ENCODE measurements at places on chromosomes 7 and 10.

- no peak for DNase-seq
Observed at GRCh38 chr10:125024497-125025234, 82.7 kb downstream of the ZRANB1 start.

GRCh38 chr7:29607889-29608288, 44.3 kb downstream of the PRR15 start:
- no peak for DNase-seq

- no peak for DNase-seq
Observed at GRCh38 chr7:128352636-128353035, 8.9 kb downstream of the PRRT4 start.

GRCh38 chr7:91596287-91596686, 284.2 kb downstream of the MTERF1 start:
- DNase-seq = no peak

DNA sequence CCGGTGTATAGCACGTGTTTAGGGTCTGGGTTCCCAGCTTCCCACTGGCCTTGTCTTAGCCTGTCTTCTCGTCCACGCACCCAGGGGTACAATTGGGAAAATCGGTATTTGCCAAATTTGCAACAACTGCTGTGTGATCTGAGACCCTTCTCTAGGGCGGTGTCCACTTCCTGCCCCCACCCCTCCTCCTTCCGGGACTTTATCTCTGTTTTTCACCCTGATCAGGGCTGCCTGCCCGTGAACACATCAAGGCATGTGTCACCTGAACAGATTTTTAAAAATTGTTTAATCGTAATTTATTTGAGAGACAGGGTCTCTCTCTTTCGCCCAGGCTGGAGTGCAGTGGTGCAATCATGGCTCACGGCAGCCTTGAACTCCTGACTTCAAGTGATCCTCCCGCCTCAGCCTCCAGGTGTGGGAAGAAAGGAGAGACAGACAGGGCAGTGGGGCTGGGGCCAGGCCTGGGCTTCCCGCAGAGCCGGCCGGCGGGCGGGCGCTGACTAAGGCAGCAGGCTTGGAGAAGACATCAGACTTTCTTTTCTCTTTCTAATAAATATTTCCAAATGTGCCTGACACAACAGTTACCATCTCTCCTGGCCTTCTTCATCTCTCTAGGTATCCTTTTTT, 27.5 kb downstream of the ELFN1 start:
- DNase-seq = peak; percentile 18

DNA sequence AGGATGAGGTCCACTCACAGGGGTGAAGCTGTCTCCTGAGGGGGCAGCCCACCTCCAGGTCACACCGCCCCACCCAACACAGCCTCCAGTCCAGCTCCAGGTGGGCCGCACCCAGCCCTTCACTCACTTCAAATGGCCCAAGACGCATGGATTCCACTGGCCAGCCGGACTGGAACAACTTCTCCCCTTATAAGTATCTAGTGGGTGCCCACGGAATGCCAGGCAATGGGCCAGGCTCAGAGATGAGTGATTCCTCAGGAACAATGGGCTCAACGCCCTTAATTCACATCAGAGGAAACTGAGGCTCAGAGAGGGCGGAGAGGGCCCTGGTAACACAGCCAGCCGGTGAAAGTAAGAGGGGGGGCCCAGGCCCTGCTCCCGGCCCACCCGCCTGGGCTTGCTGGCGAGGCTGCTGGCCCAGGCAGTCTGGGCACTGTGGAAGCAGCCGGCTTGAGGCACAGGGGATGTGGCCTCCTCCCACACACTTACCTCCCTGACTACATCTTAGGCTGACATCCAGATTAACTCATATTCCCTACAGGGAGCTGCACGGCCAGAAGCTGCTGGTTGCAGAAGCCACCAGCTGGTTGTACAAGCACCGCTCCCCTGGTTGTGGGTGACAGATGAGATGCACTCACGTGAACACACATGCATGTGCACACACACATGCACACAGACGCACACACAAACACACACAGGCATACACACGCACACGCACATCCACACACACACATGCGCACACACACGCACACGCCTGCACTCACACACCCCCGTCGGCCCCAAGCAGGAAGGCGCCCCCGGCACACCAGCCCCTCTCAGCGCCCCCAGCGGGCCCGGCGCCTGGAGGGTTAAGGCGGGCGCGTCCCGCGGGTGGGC, 1.0 kb upstream of the FAM20C start:
- no peak for DNase-seq

- DNase-seq = no peak
Observed at GRCh38 chr7:135704074-135704473, 23.9 kb downstream of the SLC13A4 start.

- no peak for DNase-seq
Observed at GRCh38 chr10:126459878-126460481, 71.7 kb upstream of the ADAM12 start.

All from type B pancreatic cell (in vitro differentiated cells).